ENCODE measurements at places on chromosomes 7 and 10.

GRCh38 chr10:108490944-108491343, 1326.4 kb upstream of the SORCS1 start:
- DNase-seq, result no peak

DNA sequence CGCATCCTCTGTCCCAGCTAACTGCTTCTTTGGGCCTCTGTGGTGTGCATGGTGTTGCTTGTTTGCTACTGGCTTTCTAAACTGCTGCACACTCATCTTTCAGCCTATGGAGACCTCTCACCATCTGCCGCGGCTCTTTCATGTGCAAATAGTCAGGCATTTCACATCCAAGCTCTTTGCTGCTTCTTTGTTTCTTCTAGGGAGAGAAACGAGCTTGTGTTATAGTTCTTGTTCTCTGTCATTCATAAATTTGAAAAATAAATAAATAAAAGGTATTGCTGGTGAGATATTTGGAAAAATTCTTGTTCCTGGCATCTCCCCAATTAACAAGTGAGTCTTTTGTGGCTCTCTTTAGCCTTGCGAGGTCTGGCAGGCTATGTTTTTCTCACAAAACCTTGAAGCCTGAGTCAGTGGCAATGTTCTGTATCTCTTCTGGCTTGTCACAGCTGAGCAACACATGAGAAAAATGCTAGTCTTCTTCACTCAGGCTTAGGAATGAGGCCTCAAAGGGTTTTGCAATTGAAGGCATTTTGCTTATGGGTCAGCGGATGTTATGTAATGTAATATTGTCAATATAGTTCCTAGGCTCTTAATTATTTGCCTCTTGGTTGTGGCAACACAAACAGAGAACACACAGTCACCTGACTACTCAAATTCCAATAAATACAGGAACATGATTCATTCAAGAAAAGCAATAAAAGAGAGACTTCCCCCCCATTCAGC, 274.0 kb downstream of the FRMD4A start:
- DNase-seq, result no peak

DNA sequence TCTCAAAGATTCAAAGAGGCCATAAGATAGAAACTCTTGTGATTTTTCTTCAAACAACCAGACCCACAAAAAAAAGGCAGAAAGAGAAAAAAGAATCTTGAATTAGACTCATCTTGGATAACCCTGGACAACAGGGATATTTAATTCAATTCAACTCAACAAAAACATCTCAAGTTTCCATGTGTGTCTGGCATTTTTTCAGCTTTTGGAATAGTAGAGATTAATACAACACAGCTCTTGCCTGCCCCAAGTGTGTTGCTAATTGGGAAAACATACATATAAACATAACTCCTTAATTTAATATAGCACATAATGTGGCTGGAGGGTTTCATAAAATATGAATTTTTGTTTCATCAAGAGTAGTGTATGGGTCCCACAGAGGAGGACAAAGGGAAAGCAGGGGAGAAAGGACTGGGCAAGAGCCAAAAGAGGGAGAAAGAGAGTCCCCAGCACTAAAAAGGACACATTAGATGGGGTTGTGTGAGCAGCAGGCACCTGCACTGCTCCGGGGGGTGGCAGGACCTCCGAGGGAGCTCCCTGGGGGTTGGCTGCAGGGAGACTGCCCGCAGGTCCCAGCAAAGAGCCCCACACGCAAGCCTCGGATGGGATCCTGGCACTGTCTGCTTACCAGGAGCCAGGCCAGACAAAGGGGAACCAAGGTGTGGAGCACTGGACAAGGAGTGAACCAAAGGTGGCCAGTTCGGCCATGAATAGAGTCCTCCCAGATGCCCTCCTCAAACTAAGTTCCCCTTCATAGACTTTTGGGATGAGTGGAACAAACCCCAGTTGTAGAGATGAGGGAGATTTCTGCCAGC, 65.6 kb upstream of the TMEM72 start:
- no peak for DNase-seq

DNA sequence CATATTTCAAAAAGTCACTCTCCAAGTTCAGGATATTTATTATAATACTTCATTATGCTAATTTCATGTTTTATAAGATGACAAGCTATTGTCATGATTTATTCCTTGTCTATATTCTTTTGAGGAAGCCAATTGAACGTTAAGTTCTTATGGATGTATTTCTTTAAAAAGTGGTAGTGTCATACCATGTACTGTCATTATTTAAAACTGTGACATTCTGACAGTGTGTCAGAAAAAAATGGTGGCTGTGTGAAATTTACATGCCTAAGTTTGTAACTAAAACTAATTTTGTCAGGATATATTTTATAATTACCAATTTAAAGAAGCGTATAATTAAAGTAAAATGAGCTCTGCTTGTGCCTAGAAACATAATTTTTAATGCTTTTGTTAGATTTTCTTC, 158.9 kb upstream of the HDAC9 start:
- DNase-seq, result no peak

GRCh38 chr7:815284-816216, 16.7 kb upstream of the SUN1 start:
- no peak for DNase-seq

DNA sequence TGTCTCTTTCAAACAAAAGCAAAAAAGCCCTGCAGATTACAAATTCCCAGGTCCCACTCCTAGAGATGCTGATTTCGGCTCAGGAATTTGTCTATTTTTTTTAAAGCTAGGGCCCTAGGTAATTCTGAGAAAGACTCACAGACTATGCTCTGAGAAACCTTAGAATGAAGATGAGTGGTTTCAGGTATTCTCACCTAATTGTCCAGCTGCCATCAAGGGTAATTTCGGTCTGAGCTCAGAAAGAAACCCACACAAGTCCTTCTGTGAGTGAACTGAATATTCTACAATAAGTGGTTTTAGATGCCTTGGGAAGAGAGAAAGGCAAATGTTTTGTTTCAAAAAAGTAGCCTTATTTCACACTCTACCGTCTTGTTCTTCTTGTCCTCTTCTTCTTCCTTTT, 45.7 kb downstream of the DCLRE1A start:
- no peak for DNase-seq

DNA sequence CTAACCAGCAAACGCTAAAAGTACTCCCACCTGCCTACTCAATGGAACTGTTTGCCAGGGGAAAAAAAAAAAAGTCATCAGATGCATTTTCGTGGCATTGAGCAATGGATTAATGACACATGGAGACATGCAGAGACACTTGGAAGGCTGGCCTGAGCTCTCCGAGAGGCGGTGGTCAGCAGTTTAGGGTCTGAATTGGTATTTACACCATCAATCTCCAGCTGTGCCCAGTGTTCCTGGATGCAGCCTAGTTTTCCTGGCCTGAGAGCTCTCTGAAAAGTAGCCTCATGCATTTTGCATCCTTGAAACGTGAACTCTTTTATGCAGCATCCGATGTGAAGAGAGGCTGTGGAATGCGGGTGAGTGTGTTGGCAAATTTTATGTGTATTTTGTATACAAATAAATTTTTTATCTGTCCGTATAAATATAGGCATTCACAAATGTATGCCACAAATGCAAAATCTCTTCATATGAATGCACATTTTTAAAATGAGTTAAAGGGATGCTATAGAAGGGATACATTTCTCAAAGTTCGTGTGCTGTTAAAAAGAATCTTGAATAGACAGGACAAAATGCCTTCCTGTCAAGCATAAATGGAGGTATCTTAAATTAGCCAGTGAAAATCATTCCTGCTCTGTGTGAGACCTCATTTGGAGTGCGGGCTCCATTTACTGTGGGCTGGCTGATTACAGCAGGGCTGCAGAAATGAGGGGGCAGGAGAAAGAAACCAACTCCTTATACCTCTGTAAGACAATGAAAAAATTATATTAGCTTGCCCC, 137.7 kb upstream of the PFKP start:
- no peak for DNase-seq

DNA sequence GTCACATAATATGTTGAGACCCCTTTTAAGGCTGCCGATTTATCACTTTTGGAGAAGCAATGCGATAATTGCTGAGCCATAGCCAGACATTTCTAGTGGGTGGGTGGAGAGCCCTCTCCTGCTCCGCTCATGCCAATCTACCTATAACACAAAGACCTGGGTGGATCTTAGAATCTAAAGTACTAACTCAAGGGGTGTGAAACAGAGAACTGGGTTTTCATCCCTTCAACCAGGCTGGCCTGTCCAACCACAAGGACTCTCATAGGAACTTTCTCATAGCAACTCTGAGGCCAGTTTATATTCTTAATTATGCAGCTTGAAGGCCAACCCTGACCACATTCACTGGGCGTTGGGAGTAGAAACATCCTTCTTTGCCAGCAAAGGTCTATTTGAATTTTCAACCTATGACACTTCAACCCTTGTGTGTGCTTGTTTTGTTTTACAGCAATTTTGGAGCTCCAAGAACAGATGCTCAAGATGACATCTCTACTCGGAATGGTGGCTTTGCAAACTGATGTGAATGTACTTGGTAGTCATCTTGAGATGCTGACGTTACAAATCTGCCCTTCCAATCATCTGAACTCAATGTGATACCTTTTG, 1198.2 kb upstream of the AUTS2 start:
- no peak for DNase-seq

- no peak for DNase-seq
Observed at GRCh38 chr10:116741391-116742351, 695 bp downstream of the HSPA12A start.

DNA sequence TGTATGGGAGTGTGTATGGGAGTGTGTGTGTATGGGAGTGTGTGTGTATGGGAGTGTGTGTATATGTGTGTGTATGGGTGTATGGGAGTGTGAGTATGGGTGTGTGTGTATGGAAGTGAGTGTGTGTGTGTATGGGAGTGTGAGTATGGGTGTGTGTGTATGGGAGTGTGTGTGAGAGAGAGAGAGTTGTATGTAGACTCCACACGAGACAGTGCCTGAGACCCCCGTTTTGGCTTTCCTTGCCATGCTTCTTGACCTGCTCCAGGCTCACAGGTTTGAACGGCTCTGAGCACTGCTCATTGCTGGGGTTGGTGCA, 49.7 kb downstream of the COL17A1 start:
- DNase-seq, result no peak

- DNase-seq, result no peak
Observed at GRCh38 chr10:34728361-34728760, 86.7 kb downstream of the PARD3 start.

GRCh38 chr10:120076996-120077706, 184.6 kb downstream of the SEC23IP start:
- DNase-seq, result no peak

GRCh38 chr7:148037044-148037443, 553.5 kb upstream of the C7orf33 start:
- DNase-seq, result no peak

GRCh38 chr7:105487579-105488571, 34.2 kb downstream of the PUS7 start:
- peak; percentile 2 for DNase-seq

DNA sequence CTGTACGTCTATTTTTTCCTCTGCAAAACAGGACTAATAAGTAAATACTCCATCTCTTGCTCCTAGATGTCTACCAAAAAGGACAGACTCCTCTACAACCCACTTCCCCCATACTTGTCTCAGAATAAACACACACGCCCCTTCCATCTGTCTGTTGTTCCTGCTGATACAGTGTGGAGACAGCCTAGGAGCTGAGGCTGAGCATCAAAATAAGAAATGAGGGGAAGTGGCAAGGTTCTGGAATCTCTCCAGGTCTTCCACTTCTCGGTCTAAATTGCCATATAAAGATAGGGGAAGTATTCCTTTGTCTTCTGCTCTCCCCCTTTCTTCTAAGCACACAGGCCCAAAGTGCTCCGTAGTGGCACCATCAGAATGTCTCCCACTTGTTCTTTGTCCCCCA, 30.8 kb upstream of the VSIR start:
- DNase-seq, result no peak

- no peak for DNase-seq
Observed at GRCh38 chr10:92001581-92001980, 78.0 kb downstream of the BTAF1 start.
